Pulmonary artery endothelial cell (primary cell): ENCODE measurements at places on chromosomes 3 and 15. TPM values are rescaled to one million over a fixed set of nuclear protein-coding genes. Genes with fewer than 3 reads are reported as not detected.

Gene GOLGA8K
- 0.46 and 0.74 TPM in 2 replicates for total RNA-seq

Gene ARF4
- 202 and 214 TPM in 2 replicates for total RNA-seq

Gene ZKSCAN7
- 0.92 and 1.2 TPM in 2 replicates for total RNA-seq

Gene RLBP1
- not detected in 2 replicates for total RNA-seq

Gene TIPIN
- total RNA-seq = 14.0 and 17.6 TPM in 2 replicates

Gene MNS1
- total RNA-seq = 0.92 and 1.5 TPM in 2 replicates

Gene PLA2G4F
- total RNA-seq = not detected in 2 replicates

Gene SPESP1
- 3.3 and 4.0 TPM in 2 replicates for total RNA-seq

Gene ONECUT1
- total RNA-seq = not detected in 2 replicates

Gene PIK3CA
- 26.2 and 44.0 TPM in 2 replicates for total RNA-seq

Gene CD96
- not detected in 2 replicates for total RNA-seq

Gene CTXN2
- under 0.01 TPM in 1 of 2 replicates, not detected in the other for total RNA-seq

Gene IL16
- 0.04 and 0.20 TPM in 2 replicates for total RNA-seq

Gene SPINK8
- not detected in 2 replicates for total RNA-seq

Gene TMEM89
- not detected in 2 replicates for total RNA-seq

Gene HTR3E
- total RNA-seq = not detected in 2 replicates

Gene GOLGA8M
- total RNA-seq = 0.07 and 0.35 TPM in 2 replicates

Gene GOLGA8H
- 1.2 and 2.0 TPM in 2 replicates for total RNA-seq

Gene NBEAL2
- total RNA-seq = 24.3 and 36.9 TPM in 2 replicates

Gene ZMYND10
- 0.13 and 0.35 TPM in 2 replicates for total RNA-seq

Gene FANCD2OS
- not detected in 2 replicates for total RNA-seq

Gene PFKFB4
- 3.1 TPM in 2 replicates for total RNA-seq

Gene SH3GL3
- 0.07 TPM in 1 of 2 replicates, not detected in the other for total RNA-seq

Gene NUSAP1
- total RNA-seq = 92.3 and 125 TPM in 2 replicates

Gene AGTR1
- total RNA-seq = not detected in 2 replicates

Gene TNFAIP8L3
- 38.4 and 62.5 TPM in 2 replicates for total RNA-seq

Gene PAQR5
- 0.07 and 0.13 TPM in 2 replicates for total RNA-seq

Gene GABRB3
- 0.07 and 0.59 TPM in 2 replicates for total RNA-seq

Gene EDEM1
- 21.9 and 26.2 TPM in 2 replicates for total RNA-seq

Gene ISLR
- total RNA-seq = not detected in 2 replicates

Gene SLC12A8
- total RNA-seq = 0.20 and 0.42 TPM in 2 replicates

Gene SV2B
- not detected in 2 replicates for total RNA-seq

Gene FOXB1
- not detected in 2 replicates for total RNA-seq

Gene IMPG2
- total RNA-seq = 0.33 and 0.78 TPM in 2 replicates

Gene ANKRD34C
- total RNA-seq = not detected in 2 replicates

Gene SEMA5B
- total RNA-seq = not detected in 2 replicates

Gene CEP63
- 21.2 and 26.1 TPM in 2 replicates for total RNA-seq

Gene PDHB
- 59.7 and 95.6 TPM in 2 replicates for total RNA-seq

Gene EPHB3
- not detected in 2 replicates for total RNA-seq

Gene STX19
- not detected in 2 replicates for total RNA-seq

Gene SKOR1
- 0.07 TPM in 2 replicates for total RNA-seq

Gene P2RY14
- total RNA-seq = not detected in 2 replicates

Gene CTXND1
- total RNA-seq = not detected in 2 replicates

Gene IL5RA
- total RNA-seq = not detected in 2 replicates

Gene STXBP5L
- not detected in 2 replicates for total RNA-seq

Gene FURIN
- 69.8 and 73.1 TPM in 2 replicates for total RNA-seq

Gene ARL14
- not detected in 2 replicates for total RNA-seq

Gene NUP210
- 0.11 and 1.1 TPM in 2 replicates for total RNA-seq
